Neural progenitor cell (in vitro differentiated cells): ENCODE measurements at places on chromosomes 11 and 22.
A peak's percentile ranks its signal among the peaks of the same experiment; 100 is the strongest.

DNA sequence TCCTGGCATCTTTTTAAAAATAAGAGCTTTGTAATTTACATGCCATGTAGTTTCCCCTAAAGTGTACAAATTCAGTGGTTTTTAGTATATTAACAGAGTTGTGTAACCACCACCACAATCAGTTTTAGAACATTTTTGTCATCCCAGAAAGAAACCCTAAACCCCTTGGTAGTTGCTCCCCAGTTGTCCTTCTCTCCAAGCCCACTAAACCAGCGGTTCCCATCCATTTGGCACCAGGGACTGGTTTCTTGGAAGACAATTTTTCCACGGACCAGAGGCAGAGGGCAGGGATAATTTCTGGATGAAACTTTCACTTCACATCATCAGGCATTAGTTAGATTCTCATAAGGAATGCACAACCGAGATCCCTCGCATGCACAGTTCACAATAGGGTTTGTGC lies 22.6 kb downstream of the CABIN1 start:
- no peak for DNase-seq

DNA sequence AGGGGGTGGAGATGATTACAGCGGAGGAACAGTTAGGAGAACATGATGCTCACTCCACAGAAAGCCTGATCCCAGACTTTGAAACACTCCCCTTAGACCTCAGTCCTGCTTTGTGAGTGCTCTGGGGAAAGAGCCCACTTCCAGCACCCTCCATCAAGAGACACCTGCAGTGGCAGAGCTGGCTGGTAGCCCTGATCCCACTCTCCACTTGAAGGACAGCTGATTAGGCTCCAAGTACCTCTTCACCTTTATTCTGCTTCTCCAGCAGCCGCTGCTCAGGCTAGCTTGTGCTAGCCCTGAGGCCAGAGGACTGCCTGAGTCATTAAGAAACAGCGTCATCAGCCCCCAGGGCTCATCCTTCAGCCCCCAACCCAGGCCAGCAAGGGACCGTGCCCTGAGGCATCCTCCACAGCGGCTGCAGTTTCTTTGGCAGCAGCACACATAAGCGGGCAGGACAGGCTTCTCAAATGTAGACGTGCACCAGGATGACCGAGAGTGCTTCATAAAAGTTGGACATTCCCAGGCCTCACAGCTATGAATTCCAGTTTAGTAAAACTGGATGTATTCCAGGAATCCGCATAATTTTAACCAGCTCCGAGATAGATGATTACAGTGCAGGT lies 146.0 kb upstream of the TBCEL start:
- DNase-seq: no peak

GRCh38 chr11:3171931-3172560 lies 6.9 kb upstream of the OSBPL5 start:
- DNase-seq: no peak

DNA sequence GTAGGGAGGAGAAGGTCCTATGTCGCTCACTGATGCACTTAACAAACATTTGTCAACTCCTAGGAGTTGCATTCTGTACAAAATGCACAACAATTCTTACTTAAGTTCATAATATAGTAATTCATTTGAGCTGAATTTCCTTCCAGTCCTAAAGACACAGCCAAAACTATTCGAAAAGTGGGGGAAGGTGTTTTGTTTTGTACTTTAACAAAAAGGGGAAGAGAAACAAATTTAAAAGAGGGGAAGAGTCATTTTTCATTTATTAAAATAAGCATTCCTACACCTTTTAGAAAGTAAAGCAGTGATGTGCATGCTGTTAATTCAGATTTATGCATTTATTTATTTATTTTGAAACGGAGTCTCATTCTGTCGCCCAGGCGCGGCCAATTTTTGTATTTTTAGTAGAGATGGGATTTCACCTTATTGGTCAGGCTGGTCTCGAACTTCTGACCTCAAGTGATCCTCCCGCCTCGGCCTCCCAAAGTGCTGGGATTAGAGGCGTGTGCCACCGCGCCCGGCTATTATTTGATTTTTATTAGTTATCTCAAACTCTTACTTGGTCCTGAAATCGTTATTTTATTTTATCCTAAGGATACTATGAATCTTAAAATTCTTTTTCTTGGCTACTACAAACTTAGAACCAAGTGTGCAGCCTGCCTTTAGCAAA lies 1.1 kb upstream of the FANCF start:
- no peak for DNase-seq

DNA sequence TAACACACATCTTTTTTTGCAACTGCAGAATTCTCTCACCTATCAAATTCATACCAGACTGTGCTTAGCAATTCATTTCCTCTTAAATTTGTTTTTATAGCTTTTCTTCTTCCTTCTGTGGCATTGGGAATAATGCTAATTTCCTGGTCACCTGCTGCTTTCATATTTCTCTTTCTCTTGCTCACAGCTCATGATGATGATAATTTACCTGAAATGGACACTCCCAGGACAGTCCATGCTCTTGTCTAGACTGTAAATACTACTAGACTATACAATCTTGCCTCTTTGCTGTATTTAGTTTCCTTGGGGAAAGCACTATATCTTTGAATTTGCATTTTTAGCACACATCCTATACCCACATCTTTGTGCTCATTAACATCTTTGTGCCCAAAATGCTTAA lies 15.5 kb downstream of the CASP5 start:
- no peak for DNase-seq

- no peak for DNase-seq
Measured at GRCh38 chr11:27058456-27058855, 17.8 kb downstream of the BBOX1 start.

- DNase-seq: peak; percentile 70
Measured at GRCh38 chr11:123111465-123111864, 49.5 kb upstream of the HSPA8 start.

DNA sequence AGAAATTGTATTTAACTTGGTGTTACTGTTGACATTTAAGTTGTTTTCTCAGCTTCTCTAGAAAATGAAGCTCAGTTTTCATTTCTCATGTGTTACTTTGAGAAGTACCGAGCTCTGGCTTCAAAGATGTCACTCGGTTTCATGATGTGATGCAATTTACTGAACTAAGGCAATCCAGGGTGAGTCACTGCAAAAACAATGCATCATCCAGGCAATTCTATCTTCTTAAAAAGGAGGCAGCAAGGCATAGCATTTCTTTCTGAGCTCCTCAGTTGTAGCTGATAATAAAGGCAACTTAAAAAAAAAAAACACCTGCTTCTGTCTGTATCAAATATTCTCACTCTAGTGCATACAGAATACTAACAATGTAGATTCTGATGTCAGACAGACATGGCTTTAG lies 91.1 kb upstream of the KCNA4 start:
- no peak for DNase-seq

DNA sequence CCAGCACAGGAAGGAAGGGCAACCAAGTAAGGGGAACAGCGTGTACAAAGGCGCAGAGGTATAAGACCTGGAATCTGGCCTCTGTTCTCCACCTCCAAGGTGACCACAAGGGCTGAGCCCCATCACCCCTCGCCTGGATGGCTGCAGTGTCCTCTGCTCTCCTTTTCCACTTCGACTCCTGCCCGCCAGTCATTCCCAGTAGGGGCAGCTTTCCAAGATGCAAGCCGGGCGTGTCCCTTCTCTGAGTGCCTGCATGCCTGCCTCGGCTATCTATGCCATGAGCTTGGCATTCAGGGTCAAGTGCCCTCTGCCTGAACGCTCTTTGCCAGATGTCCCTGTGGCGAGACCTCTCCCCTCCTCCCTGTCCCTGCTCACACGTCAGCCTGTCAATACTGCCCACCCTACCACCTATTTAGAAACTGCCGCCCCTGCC lies 17.0 kb downstream of the FADS3 start:
- no peak for DNase-seq

GRCh38 chr11:116224154-116224888 lies 548.5 kb downstream of the BUD13 start:
- peak; percentile 63 for DNase-seq

DNA sequence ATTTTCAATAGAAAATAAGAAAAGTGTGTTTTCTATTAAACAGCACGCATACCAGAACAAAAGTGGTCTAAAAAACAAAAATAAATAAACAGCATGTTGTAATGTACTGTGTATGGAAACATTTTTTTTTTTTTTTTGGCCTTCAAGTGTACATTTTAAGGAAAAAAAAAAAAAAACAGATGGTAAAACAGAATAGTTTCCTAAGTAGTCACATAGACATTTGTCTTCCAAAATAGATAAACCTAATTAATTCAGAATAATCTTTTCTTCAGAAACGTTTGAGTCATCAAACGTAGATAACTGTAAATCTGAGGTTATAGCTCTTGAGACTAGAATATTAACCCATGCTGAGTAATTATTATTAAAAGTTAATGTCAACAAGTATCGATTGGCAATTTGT lies 396 bp upstream of the CFAP300 start:
- no peak for DNase-seq

DNA sequence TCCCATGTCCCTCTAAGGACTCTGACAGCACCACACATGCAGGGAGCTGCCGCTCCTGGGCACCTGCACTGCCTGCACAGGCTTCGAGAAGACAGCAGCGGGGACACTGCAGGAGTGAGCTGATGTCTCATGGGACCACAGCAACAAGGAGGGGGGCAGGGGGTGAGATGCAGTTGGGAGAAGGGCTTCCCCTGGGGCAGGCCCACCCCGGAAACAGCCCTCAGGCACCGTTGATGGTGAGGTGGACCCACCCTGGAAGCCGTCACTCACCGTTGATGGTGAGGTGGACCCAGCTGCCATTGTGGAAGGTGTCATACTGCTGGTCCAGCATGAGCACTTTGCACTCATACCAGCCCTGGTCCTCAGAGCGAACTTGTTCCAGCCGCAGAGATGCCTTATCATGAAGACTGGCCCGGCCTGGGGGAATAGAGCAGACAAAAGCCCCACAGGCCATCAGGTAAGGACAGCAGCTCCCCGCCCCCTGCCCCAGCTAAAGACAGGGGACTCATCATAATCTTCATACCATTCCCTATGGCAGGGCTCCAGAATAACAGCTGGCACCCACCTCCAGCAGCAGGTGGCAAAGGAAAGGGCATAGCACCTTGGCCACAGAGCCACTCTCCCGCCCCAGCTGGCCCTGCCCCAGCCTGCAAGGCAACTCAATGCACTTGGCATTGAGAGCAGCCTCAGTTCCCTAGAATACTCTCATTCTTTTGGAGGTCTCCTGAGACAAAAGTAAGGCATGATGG lies 12.6 kb downstream of the IGSF9B start:
- DNase-seq: no peak

- peak; percentile 98 for DNase-seq
Measured at GRCh38 chr11:560305-561147, at the start of the genes LMNTD2 and RASSF7. Gene LMNTD2 (minus strand): TSS chr11:560738. CDS start chr11:560716, 22 bp downstream. Gene RASSF7 (plus strand): TSS chr11:560970. CDS start chr11:561769, 799 bp downstream.

DNA sequence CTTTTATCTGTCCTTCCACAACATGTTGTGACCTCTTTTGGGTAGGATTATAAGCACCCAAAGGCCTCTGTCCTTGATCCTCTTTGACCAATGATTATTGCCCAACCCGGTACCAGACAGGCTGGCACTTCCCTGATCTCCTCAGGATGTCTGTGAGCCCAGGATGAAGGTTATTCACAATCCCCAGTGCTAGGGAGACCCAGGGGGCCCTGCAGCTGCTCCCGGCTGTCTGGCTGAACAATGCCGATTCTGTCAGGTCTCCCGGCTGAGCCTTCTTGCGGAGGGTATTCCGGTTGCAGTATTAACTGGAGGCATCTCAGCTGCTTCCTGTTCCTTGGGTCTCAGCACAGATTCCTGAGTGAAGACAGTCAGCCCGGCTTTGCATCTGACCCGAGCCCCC lies 71.2 kb upstream of the CDON start:
- DNase-seq: peak; percentile 53

DNA sequence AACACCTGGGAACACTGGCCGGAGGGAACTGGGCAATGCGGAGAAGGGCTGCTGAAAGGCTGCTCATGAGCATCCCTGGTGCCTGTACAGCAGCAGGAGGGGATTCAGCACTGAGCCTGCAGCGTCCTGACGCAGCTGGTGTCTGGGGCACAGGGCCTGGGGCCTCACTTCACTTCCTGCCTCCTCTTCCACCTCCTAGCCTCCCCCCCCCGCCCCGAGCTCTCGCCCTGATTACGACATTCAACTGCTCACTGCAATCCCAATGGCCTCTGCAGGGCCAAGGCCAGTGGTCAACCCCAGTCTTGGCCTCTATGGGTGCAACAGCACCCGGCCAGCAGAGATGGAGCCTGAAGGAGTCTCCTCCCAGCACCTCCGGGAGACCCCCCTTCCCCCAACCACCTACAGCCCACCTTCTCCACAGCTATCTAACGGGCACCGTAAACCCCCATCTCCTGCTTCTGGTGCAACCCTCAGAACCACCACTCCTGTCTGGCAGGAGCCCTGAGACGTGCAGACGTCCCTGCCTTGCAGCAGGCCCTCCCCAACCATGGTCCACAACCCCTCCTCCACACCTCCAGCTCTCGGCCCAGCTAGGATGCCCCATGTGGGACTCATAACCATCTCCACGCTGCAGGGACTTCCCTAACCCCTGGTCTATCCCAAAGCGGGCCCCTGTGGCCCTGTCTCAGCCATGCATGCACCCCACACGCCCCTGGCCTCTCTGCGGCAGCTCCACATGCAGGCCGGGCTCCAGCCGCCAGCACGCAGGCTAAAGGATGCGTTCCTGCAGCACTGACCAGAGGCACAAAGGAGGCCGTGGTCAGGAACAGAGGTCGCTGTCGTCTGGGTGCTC lies 38.2 kb downstream of the BRD1 start:
- DNase-seq: no peak

GRCh38 chr11:41613326-41613725 lies 153.9 kb upstream of the LRRC4C start:
- DNase-seq: no peak

GRCh38 chr11:10779086-10779485 lies 28.0 kb downstream of the CTR9 start:
- no peak for DNase-seq

DNA sequence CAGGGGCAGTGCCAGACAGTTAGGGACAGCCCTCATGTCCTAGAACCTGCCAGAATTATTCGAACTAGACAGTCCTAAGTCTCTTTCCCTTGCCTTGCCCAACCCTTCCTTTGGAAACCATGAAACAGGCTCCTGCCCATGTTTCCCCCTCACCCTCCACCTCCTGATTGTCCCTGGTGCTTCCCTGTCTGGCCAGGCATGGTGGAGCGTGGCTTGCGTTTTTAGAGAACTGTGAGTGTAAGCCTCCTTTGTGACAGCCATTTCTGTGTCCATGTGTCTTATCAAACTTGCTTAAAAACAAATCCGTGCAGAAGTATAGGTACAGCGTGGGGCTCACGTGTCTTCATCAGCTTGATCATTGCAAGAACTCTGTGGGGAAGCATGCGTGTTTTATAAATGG lies 54.9 kb downstream of the MPPED1 start:
- no peak for DNase-seq

DNA sequence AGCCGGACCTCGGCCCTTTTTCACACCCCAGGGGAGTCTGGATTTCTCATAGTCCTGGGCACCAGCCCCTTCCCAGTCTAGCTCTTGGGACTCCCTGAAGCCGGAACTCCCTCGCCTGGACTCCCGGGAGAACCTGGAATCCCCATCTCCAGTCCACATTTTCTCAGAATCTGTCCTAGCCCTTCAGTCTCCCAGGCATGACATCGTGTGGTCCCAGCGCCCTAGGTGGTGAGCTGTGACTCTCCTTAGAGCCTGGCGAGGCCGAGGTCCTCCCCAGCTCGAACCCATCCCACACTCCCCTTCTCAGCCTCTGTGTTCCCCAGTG lies 673 bp upstream of the DUSP18 start:
- DNase-seq: peak; percentile 18
